ENCODE measurements at places on chromosomes 12 and 14.

GRCh38 chr12:131740626-131741025 is 29.7 kb downstream of the SFSWAP start:
- no peak for DNase-seq

- DNase-seq = no peak
Measured at GRCh38 chr12:102462386-102462785, 18.0 kb downstream of the IGF1 start.

DNA sequence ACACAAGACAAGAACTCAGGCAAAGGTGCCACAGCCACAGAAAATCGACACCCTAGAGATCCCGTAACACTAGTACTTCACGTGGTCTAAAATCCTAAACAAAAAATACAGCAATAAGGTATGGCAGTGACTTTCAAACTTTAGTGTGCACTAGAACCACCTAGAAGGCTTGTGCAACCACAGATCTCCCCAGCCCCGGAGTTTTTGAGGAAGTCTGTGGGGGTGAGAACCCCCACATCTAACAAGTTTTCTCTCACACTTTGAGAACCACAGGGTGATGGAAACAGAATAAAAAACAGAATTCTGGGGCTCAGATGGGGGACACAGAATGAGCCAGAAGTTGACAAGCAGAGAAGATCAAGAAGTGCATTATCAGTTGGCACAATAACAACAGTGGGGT is 254.0 kb downstream of the ANO6 start:
- no peak for DNase-seq

DNA sequence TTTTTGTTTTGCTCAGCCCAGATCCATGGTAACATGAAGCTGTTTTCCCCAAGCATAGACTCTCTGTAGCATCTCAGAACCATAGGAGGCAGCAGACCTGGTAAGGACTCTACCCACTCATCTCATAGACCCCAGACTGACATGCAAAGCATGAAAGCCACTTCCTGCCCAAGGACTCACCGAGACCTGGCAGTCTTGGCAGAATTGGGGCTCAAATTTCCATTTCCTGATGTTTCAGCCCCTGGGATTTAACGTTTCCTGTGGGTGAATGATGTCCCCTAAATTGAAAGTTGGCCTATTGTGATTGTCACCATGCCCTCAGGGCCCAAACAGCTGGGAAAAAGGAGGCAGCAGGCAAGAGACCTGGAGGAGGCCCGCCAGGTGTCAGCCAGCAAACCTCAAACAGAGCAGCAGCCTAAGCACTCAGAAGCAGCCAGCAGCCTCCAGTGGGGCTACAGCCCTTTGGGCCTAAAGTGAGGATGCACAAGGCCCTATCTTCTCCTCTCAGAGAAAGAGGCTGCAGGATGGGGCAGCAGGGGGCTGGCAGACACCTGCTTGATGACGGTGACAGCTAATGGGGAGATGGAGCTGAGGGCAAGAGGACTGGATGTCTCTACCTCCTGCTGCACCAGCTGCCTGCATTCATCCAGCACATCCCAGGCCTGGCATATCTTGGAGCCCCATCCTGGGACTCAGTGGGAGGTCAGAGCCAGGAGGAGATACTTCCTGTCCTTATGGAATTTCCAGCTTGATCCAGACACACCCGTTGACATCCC is 8.5 kb downstream of the KRT85 start:
- no peak for DNase-seq

DNA sequence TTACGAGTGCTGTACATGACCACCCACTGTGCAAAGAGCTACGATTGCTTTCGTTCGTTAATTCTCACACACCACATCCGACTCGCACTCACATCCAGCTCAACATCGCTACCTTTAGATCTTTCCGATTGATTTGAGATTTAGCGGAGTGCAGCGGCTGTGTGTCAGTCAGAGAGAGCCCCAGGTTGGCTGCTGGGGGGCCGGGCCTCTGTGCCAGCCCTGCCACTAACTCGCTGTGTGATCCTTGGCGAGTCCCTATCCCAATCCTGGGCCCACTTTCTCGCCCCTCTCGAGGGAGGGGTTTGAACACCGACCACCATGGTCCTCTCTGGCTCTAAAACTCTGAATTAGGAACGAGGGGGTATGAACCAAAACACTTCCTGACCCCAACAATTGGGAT is 8.6 kb downstream of the DLK1 start:
- no peak for DNase-seq

DNA sequence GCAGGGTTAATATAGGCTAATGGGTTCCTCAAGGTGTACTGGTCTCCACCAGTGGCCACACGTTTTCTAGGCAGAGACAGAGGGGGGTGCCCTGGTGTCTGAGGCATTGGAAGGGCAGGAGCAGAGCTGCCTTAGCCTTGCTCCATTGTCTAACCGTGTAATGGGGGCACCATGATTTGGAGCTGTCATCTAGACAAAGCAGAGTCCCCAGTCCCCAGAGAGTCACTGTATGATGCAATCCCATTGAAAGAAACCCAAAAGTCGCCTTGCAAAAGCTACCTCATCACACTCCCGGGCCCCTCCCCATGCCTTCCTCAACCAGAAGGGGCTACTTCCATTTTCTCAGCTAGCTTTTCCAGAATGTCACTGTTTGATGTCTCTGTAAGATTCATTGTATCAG is 487.1 kb downstream of the AACS start:
- DNase-seq = no peak

DNA sequence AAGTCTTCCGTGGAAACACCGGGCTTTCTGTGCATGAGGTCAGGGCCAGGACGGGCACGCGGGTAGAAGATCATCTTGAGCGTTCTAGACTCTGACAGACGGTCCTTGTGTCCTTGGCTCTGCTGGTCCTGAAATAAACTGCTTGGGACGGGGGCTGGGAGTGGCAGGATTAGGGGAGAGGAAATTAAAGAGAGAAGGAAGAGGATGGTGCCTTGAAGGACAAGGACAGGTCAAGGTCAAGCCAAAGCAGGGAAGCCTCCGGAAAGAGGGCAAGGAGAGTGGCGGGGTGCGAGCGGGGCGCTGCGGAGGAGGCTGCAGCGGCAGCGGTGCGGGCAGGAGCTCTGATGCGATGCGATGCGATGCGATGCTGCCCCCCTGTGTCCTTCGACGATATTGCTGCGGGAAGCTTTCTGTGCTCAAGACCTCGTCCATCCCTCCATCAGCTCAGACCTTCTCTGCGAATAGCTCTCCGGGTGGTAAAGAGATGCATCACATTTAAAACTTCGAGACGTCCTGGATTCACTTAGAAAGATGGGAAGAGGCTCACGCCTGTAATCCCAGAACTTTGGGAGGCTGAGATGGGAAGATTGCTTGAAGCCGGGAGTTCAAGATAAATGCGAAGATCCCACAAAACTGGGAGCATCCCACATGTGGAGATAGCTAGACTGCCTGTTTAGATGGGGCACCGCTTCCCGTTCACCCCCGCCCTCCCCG is 110.1 kb upstream of the TMEM132D start:
- no peak for DNase-seq

GRCh38 chr14:94886931-94887330 is 117.0 kb upstream of the GSC start:
- DNase-seq = no peak

- no peak for DNase-seq
Measured at GRCh38 chr12:69660164-69660863, 38.8 kb downstream of the BEST3 start.

DNA sequence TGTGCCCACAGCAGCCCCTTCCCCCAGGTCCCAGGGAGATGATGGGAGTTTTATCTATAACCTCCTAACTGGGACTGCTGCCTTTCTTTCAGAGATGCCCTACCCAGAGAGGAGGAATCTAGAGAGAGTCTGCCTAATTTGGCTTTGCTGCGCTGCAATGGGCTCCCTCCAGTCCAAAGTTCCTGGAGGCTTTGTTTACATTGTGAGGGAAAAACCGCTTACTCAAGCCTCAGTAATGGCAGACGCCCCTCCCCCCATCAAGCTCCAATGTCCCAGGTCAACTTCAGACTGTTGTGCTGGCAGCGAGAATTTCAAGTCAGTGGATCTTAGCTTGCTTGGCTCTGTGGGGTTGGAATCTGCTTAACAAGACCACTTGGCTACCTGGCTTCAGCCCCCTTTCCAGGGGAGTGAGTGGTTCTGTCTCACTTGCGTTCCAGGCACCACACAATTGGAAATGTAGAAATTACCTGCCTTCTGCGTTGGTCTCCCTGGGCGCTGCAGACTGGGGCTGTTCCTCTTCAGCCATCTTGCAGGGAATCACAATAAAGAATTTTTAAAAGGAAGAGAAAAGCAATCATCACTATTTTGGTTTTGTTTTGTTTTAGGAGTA is 262.5 kb downstream of the FOXG1 start:
- no peak for DNase-seq

- no peak for DNase-seq
Measured at GRCh38 chr12:109998241-109998903, 858 bp upstream of the ANKRD13A start.

DNA sequence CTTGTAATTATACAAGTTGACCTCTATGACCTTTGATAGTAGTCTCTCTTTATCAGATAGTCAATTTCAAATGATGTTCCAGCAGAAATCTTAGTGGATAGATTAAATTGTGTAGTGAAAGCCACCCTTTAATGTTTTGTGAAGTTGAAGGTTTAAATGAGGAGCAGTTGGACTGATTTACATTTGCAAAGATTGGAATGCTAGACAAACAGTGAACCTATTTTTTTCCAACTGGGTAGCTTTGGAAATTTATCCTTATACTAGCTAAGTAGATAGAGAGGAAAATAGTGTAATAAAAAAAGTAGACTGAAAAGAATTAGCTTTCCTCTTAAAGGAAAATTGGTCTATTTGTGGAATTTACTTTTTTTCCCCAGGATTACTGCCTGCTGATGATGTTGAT is 53.7 kb downstream of the LMO3 start:
- no peak for DNase-seq

DNA sequence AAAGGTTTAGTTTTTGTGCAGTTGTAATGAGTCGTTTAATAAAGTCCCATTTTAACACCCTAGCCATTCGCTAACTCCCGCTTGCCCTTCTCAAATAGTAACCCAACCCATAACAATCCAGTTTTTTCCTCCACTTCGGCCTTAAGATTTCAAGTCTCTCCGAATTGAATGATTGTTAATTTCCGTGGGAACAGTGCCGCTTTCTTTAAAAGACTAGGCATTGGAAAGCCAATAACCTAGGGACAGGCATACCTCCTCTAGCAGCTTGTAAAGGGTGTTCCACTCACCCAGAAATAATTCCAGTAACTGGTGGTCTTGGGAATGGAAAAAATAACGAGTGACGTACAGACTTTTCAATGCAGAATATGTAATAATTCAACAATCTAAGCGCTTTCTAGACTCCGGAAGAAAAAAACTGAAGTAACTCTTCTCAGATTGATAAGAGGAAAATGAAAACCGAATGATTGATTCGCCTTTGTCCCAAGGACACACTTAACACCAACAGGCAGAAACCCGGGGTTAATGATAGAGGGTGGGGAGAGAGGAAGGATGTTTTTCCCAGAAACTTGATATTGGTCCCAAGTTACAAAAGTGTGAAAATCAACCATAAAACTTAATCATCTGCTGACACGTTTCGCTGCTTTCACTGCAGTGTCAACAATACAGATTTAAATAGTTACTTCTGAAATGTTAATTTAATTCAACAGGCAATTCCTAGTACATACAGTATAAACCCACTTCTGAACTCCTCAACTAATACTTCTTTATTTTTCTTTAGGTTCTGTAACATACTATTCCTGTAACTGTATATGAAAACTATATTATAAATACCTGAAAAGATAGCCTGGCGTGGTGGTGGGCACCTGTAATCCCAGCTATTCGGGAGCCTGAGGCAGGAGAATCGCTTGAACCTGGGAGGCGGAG is 1.0 kb upstream of the SINHCAF start:
- no peak for DNase-seq

DNA sequence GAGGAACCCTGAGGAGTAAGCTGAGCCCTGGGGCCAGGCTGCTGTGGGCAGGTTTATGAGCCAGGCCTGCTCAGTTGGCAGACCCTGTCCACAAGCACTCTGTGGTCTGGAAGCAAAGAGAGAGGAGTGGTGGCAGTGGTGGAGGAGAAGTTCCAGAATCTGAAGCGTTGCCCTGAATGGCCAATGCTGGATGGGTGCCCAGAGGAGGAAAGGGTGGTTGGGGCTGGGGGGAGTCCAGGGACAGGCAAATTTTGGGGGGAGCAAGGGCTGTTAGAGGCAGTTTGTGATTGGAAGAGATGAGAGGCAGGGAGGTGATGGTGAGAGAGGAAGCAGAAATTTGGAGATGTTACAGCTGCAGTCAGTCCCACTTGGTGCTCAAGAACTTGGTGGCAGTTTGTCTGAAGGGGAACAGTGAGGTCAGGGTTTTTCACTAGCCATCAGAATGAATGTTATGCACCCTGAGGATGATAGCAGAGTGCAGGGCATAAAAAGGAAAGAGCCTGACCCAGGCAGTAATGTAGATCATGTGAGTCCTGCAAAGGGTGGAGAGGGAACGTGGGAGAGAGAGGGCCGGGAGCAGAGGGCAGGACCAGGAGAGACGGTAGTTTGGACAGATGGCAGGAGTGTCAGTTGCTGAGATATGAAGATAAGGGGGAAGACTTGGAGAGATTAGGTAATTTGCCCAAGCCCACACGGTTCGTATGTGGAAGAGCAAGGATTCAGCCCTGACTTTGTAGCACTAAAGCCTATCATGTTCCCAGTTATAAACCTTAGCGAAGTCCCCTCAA is 51.2 kb downstream of the GALNT8 start:
- no peak for DNase-seq

GRCh38 chr14:95294834-95295599 is 24.7 kb downstream of the CLMN start:
- no peak for DNase-seq

- peak; percentile 81 for DNase-seq
Measured at GRCh38 chr12:124517260-124518050, 50.0 kb downstream of the NCOR2 start.

DNA sequence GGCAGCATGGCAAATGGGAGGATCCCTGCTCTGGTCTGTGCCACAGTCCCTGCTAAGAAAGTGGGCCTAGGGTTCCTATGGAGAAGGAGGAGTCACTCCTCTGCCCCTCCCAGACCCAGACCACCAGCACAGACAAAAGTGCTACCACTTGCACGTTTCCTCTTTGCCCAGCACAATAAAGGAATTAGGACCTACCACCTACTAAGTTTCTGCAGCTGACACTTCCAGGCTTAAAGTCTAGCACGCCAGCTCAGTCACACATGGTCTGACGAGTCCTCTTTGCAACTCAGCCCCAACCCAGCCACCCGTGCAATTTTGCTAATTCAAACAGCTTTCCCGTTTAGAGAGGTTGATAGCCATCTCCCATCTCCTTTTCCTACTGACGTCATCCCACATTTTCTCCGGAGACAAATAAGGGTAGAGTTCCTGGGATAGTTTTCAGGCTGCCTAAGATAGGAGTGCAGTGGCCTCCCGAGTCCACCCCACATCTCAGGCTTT is 66.2 kb upstream of the PTGR2 start:
- no peak for DNase-seq

GRCh38 chr14:59096303-59096702 is 92.2 kb upstream of the DAAM1 start:
- DNase-seq = no peak

GRCh38 chr12:114412825-114413749 is 7.1 kb upstream of the TBX5 start:
- no peak for DNase-seq

GRCh38 chr12:103250487-103250886 is 245.3 kb downstream of the C12orf42 start:
- no peak for DNase-seq

- DNase-seq = no peak
Measured at GRCh38 chr12:107549651-107550480, 135.7 kb upstream of the PWP1 start.

All from heart left ventricle (tissue), 16 donors.